ENCODE measurements at places on chromosomes 13 and 19.

- no peak for DNase-seq
These were observed 25.8 kb downstream of the ABCC4 start for GRCh38 chr13:95275322-95276036.

DNA sequence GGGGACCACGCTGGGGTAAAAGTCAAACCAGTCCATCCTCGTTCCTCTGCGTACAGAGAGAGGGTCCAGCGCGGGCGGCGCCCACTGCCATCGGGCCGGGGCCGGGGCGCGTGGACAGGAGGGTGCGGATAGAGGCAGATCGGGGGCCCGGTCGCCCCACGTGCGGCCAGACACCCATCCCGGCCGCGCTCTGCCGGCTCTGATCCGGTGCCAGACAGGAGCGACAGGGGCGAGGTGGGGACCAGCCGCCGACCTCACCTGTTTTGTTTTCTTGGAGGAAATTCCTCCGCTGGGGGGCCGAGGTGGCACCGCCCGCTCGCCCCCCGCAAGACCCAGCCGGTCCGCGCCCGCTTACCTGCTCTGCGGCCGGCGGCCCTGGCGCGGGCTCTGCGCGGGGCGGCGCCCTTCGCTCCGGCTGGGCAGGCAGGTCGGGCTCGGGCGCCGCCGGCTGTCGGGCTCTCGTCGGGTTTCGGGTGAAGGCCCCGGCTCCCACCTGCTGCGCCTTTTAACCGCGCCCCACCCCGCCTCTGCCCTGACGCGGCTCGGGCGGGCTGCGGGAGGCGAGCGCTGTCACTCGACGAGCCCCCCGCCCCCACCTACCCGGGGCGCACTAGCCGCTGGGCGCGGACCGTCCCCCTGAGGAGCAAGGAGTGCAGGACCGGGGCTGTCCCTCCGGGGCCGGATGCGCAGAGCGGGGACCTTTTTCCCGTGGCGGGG lies at the start of gene GJB6:
TSS of gene GJB6 (minus strand) at position 481 of the 717 bp plus-strand sequence. CDS start 8,839 bp downstream, outside the sequence.
- DNase-seq: peak; percentile 2

DNA sequence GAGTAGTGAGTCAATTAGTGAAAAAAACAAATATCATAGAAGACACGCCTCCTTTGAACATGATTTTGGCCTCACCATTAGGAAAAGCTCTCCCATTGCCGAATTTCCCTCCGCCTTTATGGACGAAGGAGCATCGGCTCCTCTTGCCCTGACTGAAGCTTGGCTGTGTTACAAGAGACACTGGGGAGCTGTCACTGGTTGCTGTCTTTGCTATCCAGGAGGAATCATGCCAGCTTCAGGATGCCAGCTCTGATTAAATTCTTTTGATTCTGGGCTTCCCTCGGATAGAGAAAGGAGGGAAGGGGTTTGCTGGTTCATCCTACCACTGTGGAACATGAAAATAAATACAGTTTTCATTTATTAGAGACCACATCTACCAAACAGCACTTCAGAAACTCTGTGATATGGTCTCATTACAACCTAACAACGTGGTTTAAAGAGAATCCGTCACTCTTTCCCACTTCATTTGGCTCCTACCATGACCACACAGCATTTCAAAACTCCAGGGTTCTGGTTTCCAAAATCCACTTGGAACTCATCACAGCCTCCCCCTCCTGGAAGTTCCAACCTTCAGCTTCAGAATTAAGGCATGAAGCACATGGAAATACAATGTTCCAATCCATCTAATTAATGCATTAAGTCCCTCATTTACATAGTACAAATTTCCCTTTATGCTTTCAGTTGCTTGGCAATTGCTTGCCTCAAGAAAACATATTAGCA lies 446.0 kb downstream of the EFNB2 start:
- DNase-seq: no peak

- DNase-seq: peak; percentile 62
These were observed 843 bp downstream of the ANO8 start for GRCh38 chr19:17333611-17334413.

GRCh38 chr19:15136234-15136954 lies 29.2 kb downstream of the SYDE1 start:
- DNase-seq: no peak

GRCh38 chr19:13847407-13848339 lies 29.3 kb upstream of the NANOS3 start:
- peak; percentile 68 for DNase-seq

GRCh38 chr13:68304286-68304893 lies 1074.3 kb upstream of the PCDH9 start:
- no peak for DNase-seq

DNA sequence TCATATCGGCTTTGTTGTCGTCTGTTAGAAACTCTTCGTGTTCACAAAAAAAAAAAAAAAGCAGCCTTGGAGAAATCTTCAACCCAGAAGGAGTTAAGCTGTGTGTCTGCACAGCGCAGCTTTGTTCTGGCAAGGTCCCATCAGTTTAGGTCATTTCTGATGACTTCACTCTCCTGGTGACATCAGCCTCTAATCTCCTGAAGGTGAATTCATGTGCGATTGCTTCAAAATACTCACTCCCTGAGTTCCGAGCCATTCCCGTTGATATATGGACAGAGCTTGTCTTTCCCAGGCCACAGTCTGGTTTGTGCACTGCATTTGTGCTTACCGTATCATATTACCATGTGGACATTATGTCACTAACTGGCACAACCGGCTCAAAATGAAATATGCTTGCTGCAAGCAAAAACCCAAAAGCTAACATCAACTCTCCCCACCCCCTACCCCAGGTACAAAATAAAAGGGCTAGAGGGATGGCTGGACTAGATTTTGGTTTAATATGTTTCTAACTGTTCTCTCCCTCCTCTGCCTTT lies 342.4 kb downstream of the KCNRG start:
- no peak for DNase-seq

DNA sequence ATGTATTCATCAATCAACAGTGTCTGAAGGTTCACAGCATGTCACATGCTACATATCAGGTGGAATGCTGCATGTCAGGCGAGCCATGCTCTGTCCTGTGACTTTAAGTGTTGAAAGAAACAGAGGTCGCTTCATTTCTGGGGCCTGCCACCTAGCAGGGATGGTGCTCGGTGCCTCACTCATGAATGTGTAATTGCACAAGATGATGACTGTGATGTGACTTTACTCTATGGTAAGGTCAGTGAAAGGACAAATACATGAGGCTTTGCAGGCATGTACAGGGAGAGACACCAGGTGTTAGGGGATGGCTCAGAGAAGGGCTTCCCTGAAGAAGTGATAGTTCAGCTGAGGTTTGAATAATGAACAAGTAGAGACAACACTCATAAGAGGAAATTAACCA lies 66.7 kb downstream of the FRY start:
- DNase-seq: no peak

Data from activated gamma-delta T cell treated with anti-CD3 and anti-CD28 coated beads, Interleukin-2, amount 50 U/mL, for 16 hours (primary cell).